A673 (cell line): ENCODE measurements at places on chromosomes 5 and 9. TPM values are rescaled to one million over a fixed set of nuclear protein-coding genes. Genes with fewer than 3 reads are reported as not detected.

Gene SLC34A3
- not detected in 2 replicates for total RNA-seq

GRCh38 chr5:3107156-3107611, 355.7 kb upstream of the IRX2 start:
- no peak for DNase-seq

GRCh38 chr5:67903121-67903520, 312.4 kb upstream of the PIK3R1 start:
- DNase-seq, result no peak

DNA sequence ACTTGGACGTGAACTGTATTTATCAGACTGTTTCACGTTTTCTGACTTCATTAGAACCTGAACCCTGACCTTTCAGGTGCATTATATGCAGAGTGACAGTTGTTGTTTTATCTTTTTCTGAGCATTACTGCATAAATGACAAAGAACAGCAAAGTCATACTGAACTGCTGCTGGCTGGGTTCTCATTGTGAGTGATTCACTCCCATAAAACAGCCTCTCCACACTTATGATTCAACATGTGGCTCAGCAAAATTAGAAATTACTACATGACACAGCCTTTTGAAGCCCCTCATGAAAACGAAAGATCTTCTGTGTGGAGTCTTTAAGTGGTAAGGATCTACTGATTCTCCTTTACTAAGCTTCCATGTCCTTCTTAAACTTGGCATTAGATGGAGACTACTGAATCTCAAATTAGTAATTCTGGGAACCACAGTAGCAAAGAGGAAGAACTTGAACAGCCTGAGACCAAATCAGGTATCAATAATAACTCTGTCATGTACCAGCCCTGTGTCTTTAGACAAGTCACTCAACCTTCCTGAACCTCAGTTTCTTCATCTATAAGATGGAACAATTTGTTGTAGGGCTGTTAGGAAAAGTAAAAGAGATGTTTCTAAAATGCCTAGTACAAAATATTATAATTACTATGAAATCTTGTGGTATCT, 172.3 kb upstream of the GNA14 start:
- DNase-seq, result peak; percentile 66

DNA sequence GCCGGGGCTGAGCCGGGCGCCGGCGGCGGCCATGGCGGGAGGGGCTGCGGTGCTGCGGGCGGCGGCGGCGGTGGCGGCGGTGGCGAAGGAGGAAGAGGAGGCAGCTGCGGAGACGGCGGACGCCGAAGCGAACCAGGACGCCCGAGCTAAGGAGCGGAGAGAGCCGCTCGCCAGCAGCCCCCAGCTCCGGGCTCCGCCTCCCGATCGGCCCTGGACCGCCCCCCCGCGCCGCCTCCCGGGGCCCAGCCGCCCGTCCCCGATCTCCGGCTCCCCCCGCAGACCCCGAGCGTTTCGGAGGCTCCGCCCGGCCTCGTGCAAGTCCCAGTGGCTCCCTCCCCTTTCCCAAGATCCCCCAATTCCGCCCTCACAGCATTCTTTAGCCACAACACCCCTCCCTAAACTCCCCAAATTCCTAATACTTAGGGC, at the start of gene ASTN2:
TSS of gene ASTN2 (minus strand) at position 152 of the 426 bp plus-strand sequence. CDS start at position 33, 119 bp downstream.
- no peak for DNase-seq

DNA sequence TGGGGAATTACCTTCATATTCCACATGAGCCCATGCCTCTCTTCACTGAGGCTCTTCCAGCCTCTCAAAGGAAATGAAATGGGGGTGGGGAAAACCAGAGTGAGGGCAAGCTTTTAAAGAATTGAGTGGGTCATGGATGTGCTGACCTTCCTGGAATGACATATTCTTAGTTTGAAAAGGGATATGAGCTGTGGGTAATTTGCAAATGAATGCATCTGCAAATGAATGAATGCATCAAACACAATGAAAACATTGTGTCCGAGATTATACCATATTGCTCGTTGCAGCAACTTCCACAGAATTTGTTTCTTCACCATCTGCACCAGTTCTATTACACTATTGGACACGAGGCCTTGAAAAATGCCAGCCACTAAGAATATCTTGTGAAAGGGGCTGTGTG, 198.6 kb upstream of the CDH6 start:
- DNase-seq, result no peak
